CD4-positive, alpha-beta T cell treated with Interleukin-4 for 1 hour (primary cell): ENCODE measurements at places on chromosomes 1 and 21.

DNA sequence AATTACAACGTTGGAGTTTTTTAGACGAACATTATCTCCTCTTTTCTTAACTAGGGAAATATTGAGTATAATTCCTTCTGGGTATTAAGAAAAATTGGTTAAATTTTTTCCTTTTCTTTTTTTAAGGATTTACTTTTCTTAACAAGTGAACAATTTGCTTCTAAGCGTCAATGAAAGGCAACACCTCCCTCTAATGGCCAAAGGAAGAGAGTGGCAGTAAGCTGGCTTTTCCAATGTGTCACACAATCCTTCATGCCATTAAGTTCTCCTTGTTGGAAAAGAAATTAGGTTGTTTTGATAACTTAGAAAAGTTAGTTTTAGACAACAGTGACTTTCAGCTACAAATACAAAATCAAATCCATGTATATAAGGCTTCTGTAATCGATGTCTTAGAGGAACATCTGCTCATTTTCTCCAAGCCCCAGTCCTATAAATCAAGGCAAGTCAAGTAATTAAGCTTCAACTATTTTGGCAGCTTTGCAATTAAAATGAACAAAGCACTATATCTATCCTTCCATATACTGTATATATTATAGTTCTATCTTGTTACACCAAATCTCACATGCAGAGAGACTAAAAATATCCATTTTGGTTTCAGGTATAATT is 62.8 kb downstream of the EDEM3 start:
- no peak for DNase-seq

GRCh38 chr1:230382001-230382491 is 44.1 kb downstream of the PGBD5 start:
- no peak for DNase-seq

DNA sequence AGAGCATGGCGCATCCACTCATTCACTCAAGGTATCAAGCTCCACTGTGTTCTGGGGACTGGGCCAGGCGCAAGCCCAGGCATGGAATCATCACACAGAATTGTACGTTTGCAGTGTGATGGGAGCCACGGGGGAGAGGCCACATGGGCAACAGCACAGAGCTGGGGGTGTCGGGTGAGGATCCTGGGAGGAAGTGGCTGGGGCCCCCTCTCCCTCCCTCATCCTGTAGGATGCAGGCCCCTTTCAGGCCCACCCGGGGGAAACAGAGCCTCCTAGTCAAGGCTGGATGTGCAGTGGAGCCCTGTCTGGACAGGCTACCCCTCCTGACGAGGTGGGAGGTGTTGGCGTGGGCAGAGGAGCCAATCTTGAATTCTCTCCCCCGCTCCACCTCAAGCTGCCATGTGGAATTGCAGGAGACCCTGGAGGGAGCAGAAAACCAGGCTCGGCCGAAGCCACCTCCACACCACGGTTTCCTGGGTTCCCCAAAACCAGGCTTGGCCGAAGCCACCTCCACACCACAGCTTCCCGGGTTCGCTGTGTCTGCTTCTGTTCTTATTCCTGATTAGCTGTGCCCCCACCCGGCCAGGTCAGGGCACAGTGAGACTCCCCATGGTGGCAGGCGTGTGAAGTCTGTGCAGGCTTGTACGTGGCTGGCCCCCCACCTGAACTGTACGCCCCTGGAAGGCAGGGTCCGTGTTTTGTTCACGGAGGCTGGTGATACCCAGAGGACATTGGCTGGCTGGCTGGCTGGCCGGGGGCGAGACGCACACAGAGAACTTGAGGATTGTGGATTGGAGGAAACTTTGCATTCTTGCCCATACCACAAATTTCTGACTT is 4.2 kb upstream of the C1orf174 start:
- no peak for DNase-seq

GRCh38 chr1:82593561-82593960 is 792.8 kb downstream of the ADGRL2 start:
- no peak for DNase-seq

- DNase-seq = peak; percentile 71
These were observed 9.2 kb upstream of the TNFRSF1B start for GRCh38 chr1:12157366-12158231.

DNA sequence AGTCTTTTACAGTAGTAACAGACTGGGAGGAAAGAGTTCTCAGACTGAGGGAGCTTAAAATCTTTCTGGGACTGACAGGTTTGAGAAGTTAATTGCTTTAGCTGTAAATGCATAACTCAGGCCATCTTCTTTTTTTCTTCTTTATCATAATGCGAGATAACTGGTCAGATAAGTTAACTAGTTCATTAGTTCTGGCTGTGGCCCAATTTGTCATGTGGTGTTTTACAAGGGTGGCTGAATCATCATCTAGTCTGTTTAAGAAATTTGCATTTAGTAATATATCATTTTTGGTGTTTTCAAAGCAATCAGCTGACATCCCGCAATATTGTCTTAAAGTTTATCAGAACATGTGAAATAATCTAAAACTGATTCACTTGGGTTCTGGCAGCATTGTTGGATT is 14.0 kb downstream of the HSD3B2 start:
- no peak for DNase-seq

DNA sequence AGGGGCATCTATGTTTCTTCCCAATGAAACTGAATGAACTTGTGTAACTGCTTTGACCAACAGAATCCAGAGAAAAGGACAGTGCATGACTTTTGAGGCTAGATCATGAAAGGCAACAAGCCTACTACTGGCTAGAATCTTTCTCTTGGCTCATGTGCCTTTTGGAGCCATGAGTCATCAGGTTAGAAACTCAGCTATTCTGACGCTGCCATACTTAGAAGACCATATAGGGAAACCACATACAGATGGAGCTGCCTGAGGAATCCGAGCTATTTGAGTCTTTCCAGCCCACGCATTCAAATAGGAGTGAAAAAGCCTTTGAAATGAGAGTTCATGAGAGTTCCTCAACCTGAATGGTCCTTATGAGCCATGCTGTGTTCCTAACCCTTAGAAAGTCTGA is 738.5 kb upstream of the CHRM3 start:
- DNase-seq = no peak
